ENCODE measurements at places on chromosomes 11 and 22. TPM values are rescaled to one million over a fixed set of nuclear protein-coding genes. Genes with fewer than 3 reads are reported as not detected.
A peak's percentile ranks its signal among the peaks of the same experiment; 100 is the strongest.

DNA sequence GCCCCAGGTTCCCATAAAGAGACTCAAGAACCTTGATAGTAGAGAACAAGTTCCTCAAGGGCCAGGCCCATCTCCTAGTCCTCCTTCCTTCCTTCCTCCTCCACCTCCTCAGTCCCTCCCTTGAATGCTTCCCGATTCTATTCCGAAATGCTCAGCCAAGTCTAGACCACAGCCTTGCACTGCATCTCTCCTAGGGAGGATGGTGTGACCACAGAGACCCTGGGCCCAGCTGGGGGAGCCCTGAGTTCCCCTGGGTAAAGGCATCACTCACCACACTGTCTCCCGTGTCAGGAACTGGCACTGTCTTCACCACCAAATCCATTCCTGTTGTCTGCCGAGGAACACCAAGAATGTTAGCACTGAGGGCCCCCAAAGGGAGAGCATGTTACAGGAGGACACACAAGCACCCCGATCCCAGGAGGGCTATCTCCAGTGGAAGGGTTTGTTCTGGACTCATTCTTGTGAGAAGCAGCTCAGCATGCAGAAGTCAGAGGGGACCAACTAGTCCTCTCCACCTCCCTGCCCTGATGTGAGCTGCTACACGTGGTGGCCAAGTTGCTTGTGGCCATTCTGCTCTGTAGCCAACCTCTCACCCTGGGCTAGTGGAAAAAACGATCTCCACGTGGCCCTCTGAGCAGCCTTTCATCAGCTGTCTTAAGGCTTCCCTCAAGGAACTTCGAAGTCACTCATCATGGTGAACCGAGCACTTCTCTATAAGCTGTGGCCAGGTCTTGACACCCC lies 8.7 kb downstream of the IFT27 start:
- no peak for DNase-seq
- no peaks in the 10 kb centered on the region for H3K27me3 ChIP-seq
- no peaks in the 10 kb centered on the region for H3K36me3 ChIP-seq
- peaks cover 8% of the 10 kb centered on the region for H3K4me1 ChIP-seq
- H3K27ac ChIP-seq, result no peak overlapping the region

DNA sequence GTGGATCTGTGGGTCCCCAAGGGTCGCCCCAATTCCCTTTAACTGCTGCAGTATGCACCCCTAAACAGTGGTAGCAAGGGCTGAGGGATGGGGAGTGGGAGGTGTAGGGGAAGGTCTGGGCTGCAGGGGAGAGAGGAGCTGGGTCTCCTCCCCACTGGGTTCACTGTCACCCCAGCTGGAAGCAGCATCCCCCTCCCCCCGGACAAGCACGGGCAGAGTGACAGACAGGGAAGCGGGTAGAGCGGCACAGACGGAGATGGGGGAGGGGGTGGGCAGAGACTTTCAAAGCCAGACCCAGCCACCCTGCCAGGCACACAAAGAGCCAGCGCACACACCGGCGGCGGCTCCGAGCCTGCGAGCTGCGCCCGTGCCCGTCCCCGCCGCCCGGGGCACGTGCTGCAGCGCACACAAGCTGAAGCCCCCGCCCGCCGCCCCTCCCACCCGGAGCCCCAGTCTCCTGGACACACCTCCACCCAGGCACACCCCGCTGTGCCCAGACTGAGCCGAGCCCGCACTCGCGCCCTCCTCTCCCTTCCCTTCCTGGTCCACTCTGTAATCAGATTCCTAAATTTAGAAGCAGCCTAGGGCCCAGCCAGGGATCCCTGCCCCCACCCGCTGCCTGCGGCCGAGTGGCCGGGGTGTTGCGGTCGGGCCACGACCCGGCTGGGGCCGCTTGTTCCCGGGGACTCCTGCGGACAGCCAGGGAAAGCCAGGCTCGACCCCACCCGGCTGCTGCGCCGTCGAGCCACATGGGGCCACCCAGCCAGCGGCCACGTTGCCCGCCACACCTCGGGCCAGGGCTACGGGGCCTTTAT lies 935 bp upstream of the RCOR2 start:
- H3K4me3 ChIP-seq, result peak overlapping the region; percentile 64
- no peaks in the 10 kb centered on the region for H3K27me3 ChIP-seq
- DNase-seq, result peak; percentile 55

DNA sequence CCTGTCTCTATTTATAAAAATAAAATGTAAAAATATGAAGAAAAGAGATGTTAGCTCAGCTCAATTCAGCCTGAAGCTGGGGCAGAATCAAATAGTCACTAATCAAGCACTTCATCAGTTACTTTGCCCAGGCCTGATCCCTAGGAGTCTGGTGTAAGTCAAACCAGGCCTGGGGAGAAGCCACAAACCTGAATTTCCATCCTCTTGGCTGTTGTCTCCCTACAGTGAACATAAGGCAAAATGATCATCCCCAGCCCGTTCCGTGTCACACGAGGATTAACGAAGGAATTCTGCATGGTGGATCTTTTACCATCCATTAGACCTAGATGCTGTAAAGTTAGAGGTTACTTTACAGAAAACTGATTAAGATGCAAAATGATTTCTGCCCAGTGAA lies 6.5 kb upstream of the NAALADL1 start:
- H3K4me1 ChIP-seq, result no peaks in the 10 kb centered on the region
- no peaks in the 10 kb centered on the region for H3K27me3 ChIP-seq

GRCh38 chr11:24697522-24698111 lies 200.8 kb downstream of the LUZP2 start:
- no peak overlapping the region for H3K4me3 ChIP-seq
- H3K36me3 ChIP-seq, result no peaks in the 10 kb centered on the region
- DNase-seq, result peak; percentile 6
- H3K4me1 ChIP-seq, result no peaks in the 10 kb centered on the region

DNA sequence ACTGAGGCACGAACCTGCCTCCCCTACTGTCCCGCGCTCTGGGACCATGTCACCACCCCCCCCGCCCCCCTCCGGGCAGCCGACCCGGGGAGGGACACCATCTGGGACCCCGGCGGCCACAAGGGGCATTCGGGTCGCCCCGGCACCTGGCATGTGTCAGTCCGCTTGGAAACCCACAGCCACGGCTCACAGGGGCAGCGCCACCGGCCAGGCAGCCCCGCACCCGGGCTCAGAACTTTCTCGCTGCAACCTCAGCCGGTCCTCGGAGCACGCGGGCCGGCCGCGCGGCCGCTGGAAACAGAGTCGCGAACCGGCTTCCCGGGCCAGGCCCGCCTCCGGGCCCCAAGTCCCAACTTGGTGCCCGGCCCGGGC lies 159.9 kb upstream of the GRK3 start:
- H3K36me3 ChIP-seq, result no peaks in the 10 kb centered on the region
- H3K4me3 ChIP-seq, result peak overlapping the region; percentile 86
- no peak overlapping the region for H3K27ac ChIP-seq
- DNase-seq, result peak; percentile 62
- H3K4me1 ChIP-seq, result peaks cover 28% of the 10 kb centered on the region
- no peaks in the 10 kb centered on the region for H3K27me3 ChIP-seq

- H3K27me3 ChIP-seq, result no peaks in the 10 kb centered on the region
- H3K27ac ChIP-seq, result no peak overlapping the region
- no peaks in the 10 kb centered on the region for H3K4me1 ChIP-seq
- H3K4me3 ChIP-seq, result no peak overlapping the region
These were observed 15.3 kb upstream of the BAIAP2L2 start for GRCh38 chr22:38125751-38126201.

- no peaks in the 10 kb centered on the region for H3K27me3 ChIP-seq
- peaks cover 3% of the 10 kb centered on the region for H3K36me3 ChIP-seq
- H3K27ac ChIP-seq, result no peak overlapping the region
These were observed 28.8 kb downstream of the TEAD1 start for GRCh38 chr11:12702999-12703453.

GRCh38 chr22:27088026-27088425 lies 430.6 kb downstream of the MIAT start:
- peaks cover 24% of the 10 kb centered on the region for H3K27me3 ChIP-seq
- no peak overlapping the region for H3K27ac ChIP-seq
- no peaks in the 10 kb centered on the region for H3K36me3 ChIP-seq

DNA sequence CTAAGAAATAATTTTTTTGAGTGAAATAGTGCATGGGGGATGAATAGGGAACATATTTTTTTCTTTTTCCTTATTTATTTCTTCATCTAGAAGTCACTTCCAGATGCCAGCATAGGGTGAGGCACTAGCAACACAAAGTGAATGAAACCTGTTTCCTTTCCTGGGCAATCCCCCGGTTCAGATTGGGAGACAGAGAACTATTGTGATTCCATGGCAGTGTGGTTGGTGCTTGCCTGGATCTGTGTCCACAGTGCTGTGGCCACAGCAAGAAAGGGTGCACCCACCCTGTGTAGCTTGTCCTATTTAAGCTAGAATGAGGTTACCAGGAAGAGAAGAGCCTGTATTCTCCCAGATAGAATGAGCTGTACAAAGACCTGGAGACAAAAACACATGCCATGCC lies 57.6 kb downstream of the SLC5A1 start:
- H3K4me3 ChIP-seq, result no peak overlapping the region
- no peak for DNase-seq
- H3K36me3 ChIP-seq, result no peaks in the 10 kb centered on the region
- H3K27me3 ChIP-seq, result peaks cover 16% of the 10 kb centered on the region
- no peaks in the 10 kb centered on the region for H3K4me1 ChIP-seq

- H3K27me3 ChIP-seq, result peaks cover 33% of the 10 kb centered on the region
- H3K4me1 ChIP-seq, result no peaks in the 10 kb centered on the region
- H3K4me3 ChIP-seq, result no peak overlapping the region
- H3K27ac ChIP-seq, result no peak overlapping the region
These were observed 858 bp upstream of the APOBEC3A start for GRCh38 chr22:38956551-38956950.

GRCh38 chr11:64546600-64546999 lies 44.4 kb upstream of the SLC22A12 start:
- DNase-seq, result no peak
- peaks cover 6% of the 10 kb centered on the region for H3K27me3 ChIP-seq
- H3K4me1 ChIP-seq, result no peaks in the 10 kb centered on the region
- no peak overlapping the region for H3K4me3 ChIP-seq
- no peak overlapping the region for H3K27ac ChIP-seq
- no peaks in the 10 kb centered on the region for H3K36me3 ChIP-seq

DNA sequence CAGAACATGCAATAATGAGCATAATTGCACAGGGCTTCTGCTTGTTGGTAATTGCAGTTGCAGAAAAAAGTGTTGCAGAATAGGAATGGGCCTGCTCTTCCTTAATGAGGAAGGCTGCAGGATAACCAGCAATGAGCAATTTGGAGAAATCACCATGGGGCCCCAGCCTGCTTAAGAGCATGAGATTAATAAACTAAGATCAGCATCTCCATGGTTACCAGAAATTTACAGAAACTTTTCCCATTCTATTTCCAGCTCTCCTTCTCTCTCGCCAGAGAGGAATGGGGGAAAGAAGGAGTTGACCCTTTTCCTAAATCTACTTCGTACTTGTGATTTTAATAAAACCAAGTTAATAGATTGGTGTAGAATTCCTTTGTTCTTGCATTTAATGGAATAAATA lies 80.9 kb upstream of the CSNK2A3 start:
- no peaks in the 10 kb centered on the region for H3K4me1 ChIP-seq
- no peaks in the 10 kb centered on the region for H3K36me3 ChIP-seq
- no peaks in the 10 kb centered on the region for H3K27me3 ChIP-seq
- H3K27ac ChIP-seq, result no peak overlapping the region
- H3K4me3 ChIP-seq, result no peak overlapping the region
- DNase-seq, result no peak

DNA sequence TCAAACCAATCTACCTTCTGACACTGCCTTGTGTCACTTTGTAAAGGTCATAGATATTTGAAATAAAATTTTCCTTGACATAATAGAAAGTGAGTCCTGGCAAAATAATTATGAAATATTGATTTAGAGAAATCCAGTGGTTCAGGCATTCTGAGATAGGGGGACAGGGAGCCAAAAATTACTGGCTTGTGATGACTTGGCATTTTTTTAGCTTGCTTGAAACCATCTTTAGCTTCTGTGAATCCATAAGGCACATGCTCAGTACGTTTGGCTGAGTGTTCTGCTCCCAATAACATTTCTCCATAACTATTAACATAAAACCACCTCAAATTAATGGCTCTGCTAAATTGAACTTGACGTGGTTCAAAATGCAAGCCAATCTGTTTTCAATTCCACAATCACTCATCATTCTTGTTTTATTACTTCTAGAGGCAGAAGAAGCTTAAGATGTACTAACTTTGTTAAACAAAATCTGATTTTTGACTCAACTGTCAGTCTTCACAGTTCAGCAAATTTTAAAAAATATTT lies 209.0 kb downstream of the LRRC4C start:
- H3K27ac ChIP-seq, result no peak overlapping the region
- H3K4me1 ChIP-seq, result no peaks in the 10 kb centered on the region
- no peak for DNase-seq
- no peaks in the 10 kb centered on the region for H3K27me3 ChIP-seq

C22orf31 gene
- polyA plus RNA-seq, result not detected

MRGPRX4 gene
- not detected for polyA plus RNA-seq

Data from GM23248 (cell line).